B cell (primary cell): ENCODE measurements at places on chromosomes 2 and 18. TPM values are rescaled to one million over a fixed set of nuclear protein-coding genes. Genes with fewer than 3 reads are reported as not detected.

MDH1B gene
- polyA plus RNA-seq = 0.17 TPM in 1 of 2 replicates, not detected in the other

FAM237A gene
- not detected in 2 replicates for polyA plus RNA-seq

ACVR1C gene
- 0.06 and 0.24 TPM in 2 replicates for polyA plus RNA-seq

ALK gene
- not detected in 2 replicates for polyA plus RNA-seq

MAPK4 gene
- not detected in 2 replicates for polyA plus RNA-seq

UGT1A10 gene
- not detected in 2 replicates for polyA plus RNA-seq

FOXI3 gene
- not detected in 2 replicates for polyA plus RNA-seq

HOXD8 gene
- polyA plus RNA-seq = not detected in 2 replicates

PSMA8 gene
- polyA plus RNA-seq = 0.33 and 0.39 TPM in 2 replicates

POU3F3 gene
- polyA plus RNA-seq = 0.03 TPM in 1 of 2 replicates, not detected in the other

GPR155 gene
- polyA plus RNA-seq = 4.2 and 4.9 TPM in 2 replicates

YES1 gene
- 0.07 TPM in 1 of 2 replicates, not detected in the other for polyA plus RNA-seq

DSG3 gene
- polyA plus RNA-seq = not detected in 2 replicates

RAX gene
- not detected in 2 replicates for polyA plus RNA-seq

TLX2 gene
- 0.06 TPM in 1 of 2 replicates, not detected in the other for polyA plus RNA-seq

COL4A4 gene
- 3.5 and 6.2 TPM in 2 replicates for polyA plus RNA-seq

SULT1C4 gene
- not detected in 2 replicates for polyA plus RNA-seq

SOX11 gene
- 0.01 TPM in 2 replicates for polyA plus RNA-seq

SGPP2 gene
- polyA plus RNA-seq = 0.52 and 1.5 TPM in 2 replicates

POMC gene
- polyA plus RNA-seq = 16.7 and 21.2 TPM in 2 replicates

AGXT gene
- not detected in 2 replicates for polyA plus RNA-seq

SPP2 gene
- not detected in 2 replicates for polyA plus RNA-seq

CCDC178 gene
- polyA plus RNA-seq = not detected in 2 replicates

SCTR gene
- polyA plus RNA-seq = not detected in 2 replicates

NT5C1B gene
- polyA plus RNA-seq = not detected in 2 replicates

IL1RL2 gene
- polyA plus RNA-seq = not detected in 2 replicates

FARSB gene
- polyA plus RNA-seq = 7.9 and 9.2 TPM in 2 replicates

TOGARAM2 gene
- polyA plus RNA-seq = 0.33 and 0.61 TPM in 2 replicates

CFAP53 gene
- 0.04 and 0.94 TPM in 2 replicates for polyA plus RNA-seq

DOK6 gene
- polyA plus RNA-seq = not detected in 2 replicates

DSG4 gene
- polyA plus RNA-seq = not detected in 2 replicates

SELENOI gene
- polyA plus RNA-seq = 3.4 and 9.3 TPM in 2 replicates

HAAO gene
- polyA plus RNA-seq = 6.2 and 6.4 TPM in 2 replicates

IL37 gene
- polyA plus RNA-seq = not detected in 2 replicates

CHRND gene
- polyA plus RNA-seq = not detected in 2 replicates

NDUFS1 gene
- 12.3 and 23.7 TPM in 2 replicates for polyA plus RNA-seq

NPPC gene
- polyA plus RNA-seq = 0.33 TPM in 1 of 2 replicates, not detected in the other
